ENCODE measurements at places on chromosomes 16 and 17.

DNA sequence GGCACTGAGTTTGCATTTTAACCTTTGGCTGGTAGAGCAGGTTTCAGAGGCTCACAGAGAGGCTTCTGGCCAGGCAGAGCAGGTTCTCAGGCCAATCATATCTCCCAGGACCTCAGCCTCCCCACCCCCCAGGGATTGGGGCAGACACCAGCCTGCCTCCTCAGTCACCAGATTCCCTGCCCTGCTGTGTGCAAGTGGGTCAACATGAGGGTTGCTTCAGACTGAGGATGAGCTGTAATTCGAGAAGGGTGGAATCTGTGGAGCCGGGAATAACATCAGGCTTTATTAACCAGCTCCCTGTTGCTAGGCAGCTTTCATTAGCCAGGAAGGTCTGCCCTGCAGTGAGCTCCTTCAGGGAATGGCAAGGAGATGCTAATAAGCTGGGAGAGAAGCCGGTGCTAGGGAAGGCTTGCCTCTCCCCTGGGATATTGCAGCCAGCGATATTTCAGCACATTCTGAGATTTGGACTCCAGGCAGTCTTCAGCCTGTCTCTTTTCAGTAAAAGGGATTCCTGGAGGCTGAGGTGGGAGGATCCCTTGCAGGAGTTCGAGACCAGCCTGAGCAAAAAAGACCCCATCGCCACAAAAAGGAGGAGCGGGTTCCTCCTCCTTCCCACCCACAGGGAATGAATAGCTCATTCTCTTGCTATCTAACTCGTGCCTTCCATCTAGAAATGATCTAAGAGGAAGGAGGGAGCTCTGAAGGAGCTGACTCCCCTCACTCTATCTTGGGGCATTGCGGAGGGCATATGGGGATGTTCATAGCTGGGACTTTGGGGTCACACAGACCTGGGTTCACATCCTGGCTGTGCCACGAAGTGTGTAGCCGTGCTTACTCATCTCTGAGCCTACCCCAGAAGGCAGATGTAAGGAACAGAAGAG, 10.7 kb downstream of the SGSM2 start:
- no peak for DNase-seq

DNA sequence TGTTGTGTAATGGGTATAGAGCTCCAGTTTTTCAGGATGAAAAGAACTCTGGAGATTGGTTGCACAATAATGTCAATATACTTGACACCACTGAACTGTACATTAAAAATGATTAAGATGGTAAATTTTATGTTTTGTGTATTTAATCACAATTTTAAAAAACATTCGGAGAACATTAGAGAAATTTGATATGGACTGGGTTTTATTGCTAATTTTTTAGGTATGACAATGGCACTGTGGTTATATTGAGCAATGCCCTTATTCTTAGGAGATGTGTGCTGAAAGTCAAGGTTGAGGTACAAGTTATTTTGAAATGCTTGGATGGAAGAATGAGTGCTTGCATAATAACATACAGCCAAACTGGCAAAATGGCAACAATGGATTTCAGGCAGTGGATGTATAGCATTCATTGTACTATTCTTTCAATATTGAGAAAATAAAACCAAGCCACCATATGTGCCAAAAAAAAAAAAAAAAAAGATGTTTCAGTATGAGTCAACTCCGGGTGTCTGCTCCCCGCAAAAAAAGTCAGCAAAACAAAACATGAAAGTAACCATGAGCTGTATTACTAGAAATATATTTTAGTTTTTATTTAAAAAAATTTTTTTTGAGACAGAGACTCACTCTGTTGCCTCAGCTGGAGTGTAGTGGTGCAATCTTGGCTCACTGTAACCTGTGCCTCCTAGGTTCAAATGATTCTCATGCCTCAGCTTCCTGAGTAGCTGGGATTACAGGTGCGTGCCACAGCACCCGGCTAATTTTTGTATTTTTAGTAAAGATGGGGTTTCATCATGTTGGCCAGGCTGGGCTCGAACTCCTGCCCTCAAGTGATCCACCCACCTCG, 19.8 kb downstream of the HOXB1 start:
- DNase-seq = no peak

- DNase-seq = no peak
Measured at GRCh38 chr16:22948603-22949368, 134.8 kb downstream of the HS3ST2 start.

DNA sequence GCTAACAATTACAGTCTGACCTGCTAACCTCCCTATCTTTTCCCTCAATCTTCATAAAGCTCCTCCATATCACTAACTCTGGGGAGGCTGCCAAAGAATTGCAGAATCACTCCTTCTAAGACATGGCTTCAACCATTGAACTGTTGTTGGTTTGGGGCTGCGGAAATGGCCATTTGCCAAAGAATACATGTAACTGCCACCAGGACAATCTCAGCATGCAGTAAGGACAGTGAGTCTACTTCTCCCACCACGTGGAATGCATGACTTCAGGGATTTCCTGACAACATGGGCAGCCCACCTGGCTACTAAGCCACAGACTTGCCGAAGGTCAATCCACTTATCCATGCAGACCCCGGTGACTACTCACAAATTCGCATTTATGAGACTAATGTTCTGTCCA, 104.3 kb upstream of the NUDT7 start:
- DNase-seq = no peak

DNA sequence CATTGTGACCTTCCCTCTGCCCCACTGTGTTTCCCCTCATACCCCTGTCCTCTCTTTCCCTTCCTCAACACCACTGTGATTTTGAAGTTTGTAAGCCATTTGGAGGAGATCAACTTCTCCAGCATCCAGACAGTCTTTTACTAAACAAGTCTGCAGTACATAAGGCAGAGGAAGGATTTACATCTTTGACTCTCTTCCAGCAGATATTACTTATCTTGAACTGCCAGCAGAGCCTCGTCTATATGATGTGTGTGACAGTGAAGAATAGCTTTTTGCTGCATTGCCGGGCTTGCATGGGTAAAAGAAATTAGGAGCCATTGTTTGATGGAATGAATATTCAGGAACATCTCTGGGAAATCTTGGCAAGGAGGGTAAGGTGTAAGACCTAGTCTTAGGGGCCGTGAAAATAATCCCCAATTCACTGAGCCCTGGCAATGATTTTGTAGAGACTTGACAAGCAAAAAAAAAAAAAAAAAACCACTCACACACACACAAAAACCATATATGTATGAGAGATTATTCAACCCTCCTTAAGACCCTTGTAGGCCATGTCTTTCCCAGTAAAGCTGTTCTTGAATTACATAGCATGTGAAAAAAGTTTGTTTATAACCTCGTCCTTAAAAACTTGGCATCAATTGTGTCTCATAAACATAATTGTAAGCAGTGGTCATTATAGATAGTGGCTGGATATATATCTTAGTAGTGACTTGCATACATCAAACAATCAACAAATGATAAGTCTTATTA, 903.9 kb downstream of the CDH11 start:
- no peak for DNase-seq

GRCh38 chr16:27242868-27243590, 25.5 kb downstream of the NSMCE1 start:
- no peak for DNase-seq

DNA sequence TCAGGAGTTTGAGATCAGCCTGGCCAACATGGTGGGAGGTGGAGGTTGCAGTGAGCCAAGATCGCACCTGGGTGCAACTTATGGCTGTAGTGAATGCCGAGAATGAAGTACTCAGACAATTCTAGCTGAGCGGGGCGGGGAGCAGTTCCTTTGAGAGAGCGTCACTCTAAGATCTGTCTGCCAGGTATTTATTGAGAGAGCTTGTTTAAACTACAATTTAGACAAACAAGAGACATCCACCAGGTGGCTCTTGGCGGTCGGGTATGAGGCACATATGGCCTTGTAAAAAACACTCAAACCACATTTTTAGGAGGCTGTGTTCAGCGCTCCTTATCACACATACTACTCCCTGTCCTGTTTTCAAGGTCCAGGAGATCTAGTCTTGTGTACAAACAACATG, 40.6 kb upstream of the CDH1 start:
- no peak for DNase-seq

DNA sequence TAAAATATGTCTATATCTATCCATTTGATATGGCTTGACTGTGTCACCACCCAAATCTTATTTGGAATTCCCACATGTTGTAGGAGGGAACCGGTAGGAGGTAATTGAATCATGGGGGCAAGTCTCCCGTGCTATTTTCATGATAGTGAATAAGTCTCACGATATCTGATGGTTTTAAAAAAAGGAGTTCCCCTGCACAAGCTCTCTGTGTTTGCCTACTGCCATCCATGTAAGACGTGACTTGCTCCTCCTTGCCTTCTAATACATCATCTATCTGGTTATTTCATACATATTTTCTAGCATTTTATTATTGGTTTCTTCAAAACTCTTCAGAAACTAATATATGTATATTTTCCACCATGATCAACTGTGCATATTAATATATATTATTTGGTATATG, 57.3 kb upstream of the AMZ2 start:
- no peak for DNase-seq
